ENCODE measurements at places on chromosomes 5 and 9.

GRCh38 chr9:34454571-34455065 lies 3.8 kb downstream of the FAM219A start:
- DNase-seq = no peak

GRCh38 chr9:131167146-131167692 lies 41.8 kb downstream of the NUP214 start:
- no peak for DNase-seq

- no peak for DNase-seq
Observed at GRCh38 chr5:9350301-9350797, 195.5 kb downstream of the SEMA5A start.

GRCh38 chr5:3602785-3603502 lies 7.3 kb downstream of the IRX1 start:
- no peak for DNase-seq

- no peak for DNase-seq
Observed at GRCh38 chr5:125890511-125890931, 532.7 kb upstream of the GRAMD2B start.

- DNase-seq = no peak
Observed at GRCh38 chr5:171610686-171611085, 174.9 kb upstream of the SMIM23 start.

- DNase-seq = no peak
Observed at GRCh38 chr9:128333451-128333869, 6.9 kb upstream of the SLC27A4 start.

DNA sequence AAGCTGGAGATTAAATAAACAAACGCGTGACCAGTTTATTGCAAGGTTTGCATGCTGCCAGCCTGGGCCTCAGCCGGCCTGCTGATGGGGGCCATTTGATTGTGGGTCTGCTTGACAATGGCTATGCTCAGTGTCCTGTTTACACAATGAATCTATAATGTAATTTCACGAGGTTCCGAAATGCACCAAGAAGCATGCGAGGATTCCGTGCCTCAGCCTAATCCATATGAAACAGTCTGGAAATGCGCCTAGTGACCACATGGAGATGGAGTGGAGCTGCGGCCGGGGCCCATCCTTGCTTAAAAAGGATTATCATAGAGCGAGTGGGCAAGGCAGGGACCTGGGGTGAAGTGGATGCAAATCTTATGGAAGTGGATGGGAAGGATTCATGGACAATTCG lies 382.4 kb downstream of the CDK5RAP2 start:
- DNase-seq = no peak

GRCh38 chr5:75148051-75148450 lies 88.6 kb downstream of the ANKRD31 start:
- DNase-seq = no peak

GRCh38 chr9:81964218-81965171 lies 21.2 kb downstream of the SPATA31D3 start:
- no peak for DNase-seq

- no peak for DNase-seq
Observed at GRCh38 chr5:74061292-74061691, 435.3 kb downstream of the ARHGEF28 start.

GRCh38 chr9:2620919-2621721 lies 467 bp upstream of the VLDLR start:
- DNase-seq = no peak

- no peak for DNase-seq
Observed at GRCh38 chr5:57408714-57409113, 73.9 kb downstream of the ACTBL2 start.

DNA sequence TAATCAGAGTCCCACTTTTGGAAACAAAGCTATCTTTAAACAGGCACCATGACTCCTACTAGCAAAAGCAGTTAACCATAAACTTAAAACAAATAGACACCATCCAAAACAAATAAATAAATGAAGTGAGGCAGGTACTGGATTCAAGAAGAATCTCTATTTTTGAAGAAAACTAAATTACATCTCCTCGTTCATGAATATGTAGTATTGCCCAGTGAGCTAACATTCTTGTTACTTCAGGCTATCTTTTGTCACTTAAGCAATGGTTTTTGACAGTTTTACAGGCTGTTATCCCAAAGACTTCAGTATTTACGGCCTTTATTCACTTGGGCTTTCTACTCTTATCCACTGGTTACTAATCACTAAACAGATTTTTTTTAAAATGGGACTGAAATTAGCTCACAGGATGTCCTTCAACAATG lies 242.5 kb downstream of the MLLT3 start:
- DNase-seq = no peak

DNA sequence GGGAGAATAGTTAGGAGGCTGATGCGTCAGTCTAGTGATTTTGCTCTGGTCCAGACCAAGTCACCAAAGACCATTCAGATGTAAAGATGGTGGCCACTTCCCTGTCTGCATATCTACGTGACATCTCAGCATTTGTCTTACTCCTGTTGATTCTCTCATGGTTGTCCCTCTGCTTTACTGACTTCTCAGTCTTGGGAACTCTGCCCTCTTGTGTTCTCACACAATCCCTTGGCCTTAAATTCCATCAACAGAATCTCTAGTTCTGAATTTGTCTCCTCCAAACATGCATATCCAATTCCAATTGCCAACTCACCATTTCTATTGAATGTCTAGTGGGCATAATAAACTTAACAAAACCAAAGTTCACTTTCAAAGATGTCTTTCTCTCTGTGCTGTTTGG lies 147.8 kb downstream of the SLC24A2 start:
- DNase-seq = no peak

DNA sequence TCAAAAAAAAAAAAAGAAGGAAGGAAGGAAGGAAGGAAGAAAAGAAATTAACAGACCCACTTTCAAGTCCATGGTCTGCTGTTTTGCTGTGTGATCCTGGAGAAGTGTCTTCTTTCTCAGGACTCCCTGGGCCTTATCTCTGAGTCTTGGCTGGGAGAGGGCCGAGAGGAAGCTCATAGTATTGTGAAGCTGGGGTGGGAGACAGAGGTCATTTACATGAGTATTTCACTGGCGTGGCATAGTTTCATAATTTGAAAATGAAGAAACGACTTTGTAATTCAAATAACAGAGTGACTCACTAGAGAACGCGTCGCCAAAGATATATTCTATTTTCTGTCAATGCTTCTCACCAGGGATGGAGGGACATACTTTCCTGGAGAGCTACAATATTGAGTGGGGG lies 2.4 kb upstream of the C9orf50 start:
- DNase-seq = no peak

- DNase-seq = no peak
Observed at GRCh38 chr5:59069438-59070079, 486.7 kb downstream of the RAB3C start.

- DNase-seq = no peak
Observed at GRCh38 chr5:36363101-36363500, 61.4 kb upstream of the RANBP3L start.

DNA sequence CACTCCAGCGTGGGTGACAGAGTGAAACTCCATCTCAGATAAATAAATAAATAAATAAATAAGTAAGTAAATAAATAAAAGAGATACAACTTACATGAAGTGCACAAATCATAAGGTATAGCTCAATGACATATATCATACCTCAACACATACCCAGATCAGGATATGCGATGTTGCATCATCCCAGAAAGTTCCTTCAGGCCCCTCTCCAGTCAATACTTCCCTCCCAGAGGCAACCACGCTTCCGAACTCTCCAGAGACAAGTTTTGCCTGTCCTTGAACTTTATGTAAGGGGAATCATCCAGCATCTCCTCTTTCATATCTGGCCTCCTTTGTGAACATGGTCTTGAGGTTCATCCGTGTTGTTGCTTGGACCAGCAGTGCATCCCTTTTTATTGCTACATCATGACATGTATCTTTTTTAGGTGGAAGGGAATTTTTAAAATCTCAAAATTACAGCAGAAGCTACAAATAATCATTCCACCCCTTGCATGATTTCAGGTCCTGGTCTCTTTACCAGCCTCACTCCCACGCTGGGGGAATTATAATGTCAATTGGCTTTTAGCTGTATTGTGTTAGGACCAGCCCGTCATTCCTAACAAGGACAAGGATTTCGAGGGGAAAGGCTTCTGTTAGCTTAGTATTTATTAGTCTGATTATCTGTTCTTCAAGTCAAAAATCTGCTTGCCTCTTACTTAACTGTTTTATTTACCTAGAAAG lies 32.9 kb upstream of the AOPEP start:
- no peak for DNase-seq

DNA sequence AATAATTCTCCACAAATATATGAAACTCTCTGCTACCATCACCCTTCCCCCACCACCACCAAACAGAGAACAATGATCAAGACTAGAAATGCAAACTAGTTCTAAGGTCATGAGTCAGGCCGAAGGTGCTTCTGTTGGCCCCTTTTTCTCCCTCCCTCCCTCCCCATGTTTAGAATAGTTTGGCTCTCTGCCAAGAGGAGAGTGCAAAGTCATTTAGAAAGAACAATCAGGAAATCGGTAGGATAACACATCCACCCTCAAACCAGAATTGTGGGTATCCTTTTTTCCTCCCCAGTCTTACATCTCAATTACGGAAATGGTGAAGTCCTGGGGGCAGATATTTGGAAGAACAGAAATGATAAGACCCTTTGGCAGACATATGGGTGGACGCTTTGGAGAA lies 170.1 kb downstream of the SLF1 start:
- no peak for DNase-seq

- no peak for DNase-seq
Observed at GRCh38 chr9:136371533-136371880, 2.0 kb downstream of the CARD9 start.

- no peak for DNase-seq
Observed at GRCh38 chr5:169785771-169786618, 148.9 kb downstream of the DOCK2 start.

GRCh38 chr9:36893184-36893583 lies 140.9 kb downstream of the PAX5 start:
- DNase-seq = no peak

DNA sequence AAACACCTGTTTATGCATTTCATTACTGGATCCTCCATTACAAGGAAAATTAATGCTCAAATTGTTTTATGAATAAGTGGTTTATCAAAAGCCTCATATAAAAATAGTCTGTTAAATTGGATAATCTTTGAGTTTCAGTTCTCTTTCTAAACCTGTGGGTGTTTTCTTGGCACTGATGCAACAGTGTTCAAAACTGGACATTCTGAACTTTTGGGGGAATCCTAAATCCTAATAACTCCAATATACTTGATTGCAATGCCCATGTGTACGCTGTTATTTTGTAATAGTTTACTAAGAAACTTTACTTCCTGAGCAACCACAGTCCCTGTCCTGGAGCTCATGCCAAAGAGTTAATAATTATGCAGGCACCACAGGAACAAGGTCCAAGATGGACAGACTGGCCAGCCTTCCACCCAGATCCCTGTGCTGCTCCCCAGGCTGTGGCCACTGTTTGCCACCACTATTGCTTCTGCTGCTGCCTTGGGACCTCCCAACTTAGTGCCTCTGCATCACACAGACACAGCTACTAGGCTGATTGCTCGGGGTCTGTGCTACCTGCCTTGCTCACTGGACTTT lies 14.0 kb downstream of the IRGM start:
- DNase-seq = no peak

DNA sequence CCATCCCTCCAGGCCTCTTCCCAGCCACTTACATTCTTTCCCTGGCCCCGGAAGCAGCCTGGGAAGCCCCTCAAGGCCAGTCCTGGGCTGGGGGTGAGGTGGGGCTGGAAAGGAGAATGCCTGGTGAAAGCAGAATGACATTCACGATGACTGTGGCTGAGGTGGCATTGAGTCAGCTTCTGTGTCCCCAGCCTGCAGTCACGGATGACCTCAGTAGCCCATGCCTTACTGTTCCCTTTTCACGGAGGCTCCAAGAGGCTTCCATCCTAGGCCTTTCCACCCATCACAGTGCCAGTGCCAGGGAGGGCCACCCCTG lies 2.7 kb downstream of the PRDM12 start:
- no peak for DNase-seq

- DNase-seq = no peak
Observed at GRCh38 chr5:179900711-179901110, 7.0 kb downstream of the TBC1D9B start.

GRCh38 chr5:8576178-8576577 lies 707.2 kb downstream of the MTRR start:
- DNase-seq = no peak

- DNase-seq = no peak
Observed at GRCh38 chr5:149851211-149851610, 93.4 kb downstream of the PDE6A start.

DNA sequence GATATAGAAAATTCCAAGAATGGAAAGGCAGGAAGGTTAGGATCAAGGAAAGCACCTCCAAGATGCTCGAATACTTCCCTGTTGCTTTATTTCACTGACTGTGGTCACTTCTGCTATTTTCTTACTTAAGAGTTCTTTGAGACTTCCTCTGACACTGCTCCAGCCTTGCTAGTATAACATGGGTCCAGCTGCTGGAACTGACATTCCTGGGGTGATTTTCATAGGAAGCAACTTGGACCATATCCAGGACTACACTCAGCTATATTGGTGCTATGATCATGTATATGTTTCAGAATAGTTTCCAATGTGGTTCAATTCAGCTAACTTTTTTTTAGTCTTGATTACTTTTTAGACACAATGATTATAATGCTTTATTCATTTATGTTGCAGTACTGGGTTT lies 81.6 kb upstream of the CKMT2 start:
- DNase-seq = no peak

GRCh38 chr5:2385818-2386217 lies 365.7 kb downstream of the IRX2 start:
- DNase-seq = no peak

DNA sequence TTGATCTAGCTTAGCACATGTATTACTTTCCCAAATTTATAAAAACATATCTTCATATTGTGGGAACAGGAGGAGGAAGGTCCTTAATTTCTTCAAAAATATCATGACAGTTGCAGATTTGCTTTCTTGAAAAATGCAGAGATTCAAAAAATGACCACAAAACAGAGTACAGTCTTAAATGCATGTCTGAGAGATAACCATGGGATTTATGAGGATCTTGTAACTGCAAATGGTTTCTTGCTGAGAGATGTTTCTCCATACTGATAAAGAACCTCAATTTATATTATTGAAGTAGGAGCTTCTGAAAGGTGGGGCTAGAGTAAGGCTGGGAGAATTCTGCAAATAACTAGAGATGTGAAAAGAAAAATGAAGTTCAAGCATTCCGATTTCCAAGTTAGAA lies 83.2 kb downstream of the CDH18 start:
- DNase-seq = no peak
